Peyer's patch (tissue), 4 donors: ENCODE measurements at places on chromosomes 5 and 9.

DNA sequence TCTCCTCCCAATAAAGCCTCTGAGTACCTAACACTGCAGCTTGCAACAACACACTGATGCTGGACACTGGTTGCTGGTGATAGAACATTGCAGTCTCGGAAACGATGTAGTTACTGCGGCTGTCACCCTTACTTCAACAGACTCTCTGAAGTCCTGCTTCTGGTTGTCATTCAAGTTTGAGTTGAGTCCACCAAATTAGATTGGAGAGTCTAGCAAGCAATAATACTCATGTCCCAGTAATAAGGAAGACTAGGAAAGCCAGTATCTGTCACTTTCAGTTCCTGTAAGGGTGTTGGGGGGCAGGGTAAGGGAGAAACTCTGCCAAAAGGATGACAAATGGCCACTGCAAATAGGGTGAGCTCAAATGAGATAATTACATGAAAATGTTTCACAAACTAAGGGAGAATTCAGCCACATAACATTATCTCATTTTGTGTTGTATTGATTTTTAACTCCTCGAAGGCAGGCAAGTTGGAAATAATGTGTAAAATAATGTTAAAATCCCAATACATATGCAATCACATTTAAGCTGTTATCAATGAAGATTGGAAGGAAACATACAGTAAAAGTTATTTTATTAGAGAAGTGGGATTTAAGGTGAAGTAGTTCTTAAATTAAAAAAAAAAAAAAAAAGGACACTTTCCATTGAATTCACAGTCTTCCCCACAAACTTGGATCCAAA, 849 bp upstream of the IFT74 start:
- no peak for DNase-seq

DNA sequence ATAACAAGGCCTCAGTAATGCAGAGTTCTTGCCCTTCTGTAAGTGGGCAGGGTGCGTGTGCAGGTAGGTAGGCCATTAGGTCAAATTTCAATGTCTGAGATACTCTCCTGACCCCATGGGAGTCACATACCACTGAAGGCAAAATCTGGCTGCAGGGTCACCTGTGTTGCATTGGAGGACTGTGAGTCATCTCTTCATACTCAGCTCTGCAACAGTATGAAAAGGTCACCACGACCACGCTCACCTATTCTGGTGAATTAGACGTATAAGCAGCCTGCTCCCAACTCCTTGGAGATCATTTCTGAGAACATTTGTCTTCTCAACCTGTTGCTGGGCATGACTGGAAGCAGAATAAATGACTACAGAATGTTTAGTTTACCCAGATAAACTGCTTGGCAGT, 599.8 kb downstream of the PDE4D start:
- DNase-seq: no peak

DNA sequence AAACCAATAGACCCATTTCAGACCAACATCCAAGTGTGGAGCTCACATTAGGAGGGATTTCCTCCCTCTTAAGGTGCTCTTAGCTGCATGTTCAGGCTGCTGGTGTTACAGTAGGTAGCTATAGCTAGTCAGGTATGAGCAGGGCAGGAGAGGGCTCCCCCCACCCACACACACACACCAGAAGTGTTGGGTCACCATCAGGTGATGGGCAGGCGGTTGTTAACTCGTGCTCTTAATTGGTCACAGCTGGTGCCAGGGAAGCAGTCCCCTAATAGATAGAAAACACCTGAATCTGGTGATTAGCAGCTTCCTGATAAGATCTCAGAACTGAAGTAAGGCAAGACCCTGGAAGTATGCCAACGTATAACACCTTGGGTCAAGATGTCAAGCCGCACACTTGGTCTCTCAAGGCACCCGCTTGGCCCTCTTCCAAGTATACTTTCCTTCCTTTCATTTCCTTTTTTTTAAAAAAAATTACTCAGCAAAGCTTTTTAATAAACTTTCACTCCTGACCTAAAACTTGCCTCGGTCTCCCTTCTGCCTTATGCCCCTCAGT, 532.4 kb downstream of the DNAH5 start:
- no peak for DNase-seq

DNA sequence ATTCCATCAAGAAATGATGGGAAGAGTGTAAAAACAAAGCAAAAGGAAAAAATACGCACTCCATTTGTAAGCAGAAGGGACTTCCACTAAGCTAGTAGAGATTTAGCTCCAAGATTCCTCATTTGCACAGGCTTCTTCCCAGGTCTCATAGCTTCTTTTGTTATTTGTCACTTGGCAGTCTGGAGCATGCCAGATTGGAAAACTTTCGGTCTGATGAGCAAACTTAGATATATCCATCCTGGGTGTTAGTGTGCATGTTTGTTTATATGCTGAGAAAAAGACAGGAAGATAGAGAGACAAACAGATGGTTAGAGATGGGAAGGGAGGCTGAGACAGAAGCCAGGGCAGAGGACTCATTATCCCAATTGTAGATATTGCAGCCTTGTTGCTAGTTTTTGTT, 1644.5 kb upstream of the NUDT12 start:
- DNase-seq: no peak

- no peak for DNase-seq
These were observed 98.0 kb downstream of the ENC1 start for GRCh38 chr5:74542482-74542881.

DNA sequence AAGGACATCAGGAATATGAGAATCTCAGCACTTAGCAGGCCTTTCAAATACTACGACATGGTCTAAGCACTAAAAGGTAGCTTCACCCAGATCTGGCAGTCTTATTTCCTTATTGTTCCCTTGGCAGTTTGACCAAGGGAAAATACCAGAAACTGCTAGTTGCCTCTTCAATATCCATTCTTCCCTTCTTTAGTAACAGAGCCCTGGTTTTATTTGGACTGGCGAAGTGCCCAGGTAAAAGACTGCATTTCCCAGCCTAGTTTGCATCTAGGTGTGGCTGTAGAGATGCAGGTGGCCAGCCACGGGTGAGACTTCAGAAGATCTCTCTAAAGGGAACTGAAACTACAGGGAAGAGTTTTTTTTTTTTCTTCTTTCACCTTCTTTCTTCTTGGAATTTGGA, 21.6 kb downstream of the DMRT2 start:
- DNase-seq: no peak

GRCh38 chr9:126154869-126155268, 171.8 kb upstream of the MVB12B start:
- no peak for DNase-seq

- DNase-seq: no peak
These were observed 877 bp upstream of the CAMSAP1 start for GRCh38 chr9:135908093-135908753.

GRCh38 chr5:72082048-72082447, 25.2 kb upstream of the MAP1B start:
- DNase-seq: no peak

GRCh38 chr5:151592855-151593408, 1.8 kb upstream of the FAT2 start:
- DNase-seq: no peak

GRCh38 chr9:90684736-90685135, 42.1 kb upstream of the DIRAS2 start:
- no peak for DNase-seq

- DNase-seq: no peak
These were observed 333.7 kb downstream of the CWC27 start for GRCh38 chr5:65102371-65102975.

DNA sequence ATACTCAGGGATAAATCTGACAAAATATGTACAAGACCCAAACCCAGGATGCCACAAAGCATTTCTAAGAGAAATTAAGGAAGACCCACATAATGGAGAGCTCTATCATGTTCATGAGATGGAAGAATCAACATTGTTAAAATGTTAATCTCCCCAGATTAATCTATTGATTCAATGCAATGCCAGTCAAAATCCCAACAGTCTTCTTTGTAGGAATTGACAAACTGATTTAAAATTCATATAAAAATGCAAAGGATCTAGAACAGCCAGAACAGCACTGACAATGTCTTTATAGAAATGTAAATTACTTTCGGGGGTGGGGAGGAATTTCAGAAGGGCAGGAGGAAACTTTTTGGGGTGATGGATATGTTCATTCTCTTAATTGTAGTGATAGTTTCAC, 281.6 kb upstream of the SEMA6A start:
- no peak for DNase-seq

GRCh38 chr5:88049737-88050136, 218.9 kb downstream of the TMEM161B start:
- no peak for DNase-seq

- no peak for DNase-seq
These were observed 59.7 kb downstream of the GGTA1 start for GRCh38 chr9:121439711-121440664.

GRCh38 chr9:81132318-81132717, 557.0 kb downstream of the TLE1 start:
- DNase-seq: no peak

GRCh38 chr9:79471580-79472543, 99.9 kb upstream of the TLE4 start:
- DNase-seq: peak; percentile 18

DNA sequence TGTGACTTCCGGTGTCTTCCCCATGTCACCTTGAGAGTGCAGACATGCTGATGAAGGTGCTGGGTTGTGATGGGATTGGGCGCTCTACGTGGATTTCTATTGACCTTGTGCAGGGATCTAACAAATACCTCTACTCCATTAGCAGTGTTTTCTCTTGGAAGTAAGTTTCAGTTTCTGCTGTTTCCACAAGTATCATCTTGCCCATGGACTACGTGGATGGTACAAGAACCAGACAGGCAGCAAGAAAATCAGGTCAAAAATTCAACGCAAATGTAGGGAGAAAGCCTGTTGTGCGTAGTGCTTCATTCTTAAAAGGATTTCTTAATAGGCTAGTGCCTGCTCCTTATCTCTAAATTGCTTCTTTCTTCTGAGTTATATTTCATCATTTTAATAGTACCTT, 60.8 kb downstream of the AOPEP start:
- DNase-seq: no peak

DNA sequence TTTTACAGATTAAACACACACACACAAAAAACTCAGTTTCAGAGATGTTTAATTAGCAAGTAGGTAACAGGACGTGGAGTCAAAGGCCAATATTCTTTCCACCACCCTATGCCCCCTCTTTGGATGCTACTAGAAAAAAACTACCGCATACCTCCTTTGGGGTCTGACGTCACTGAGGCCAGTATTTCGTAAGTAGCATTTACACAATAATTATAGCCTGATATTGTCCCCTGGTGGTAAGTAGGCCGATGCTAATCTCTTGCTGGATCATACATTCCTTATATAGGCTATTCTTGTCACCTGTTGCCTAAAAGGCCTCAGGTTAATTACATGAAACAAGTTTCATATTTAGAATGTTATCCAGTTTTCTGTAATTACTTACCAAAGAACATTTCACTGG, 21.0 kb upstream of the SMARCA2 start:
- DNase-seq: no peak

- no peak for DNase-seq
These were observed 173.9 kb downstream of the WDR70 start for GRCh38 chr5:37552770-37553719.

DNA sequence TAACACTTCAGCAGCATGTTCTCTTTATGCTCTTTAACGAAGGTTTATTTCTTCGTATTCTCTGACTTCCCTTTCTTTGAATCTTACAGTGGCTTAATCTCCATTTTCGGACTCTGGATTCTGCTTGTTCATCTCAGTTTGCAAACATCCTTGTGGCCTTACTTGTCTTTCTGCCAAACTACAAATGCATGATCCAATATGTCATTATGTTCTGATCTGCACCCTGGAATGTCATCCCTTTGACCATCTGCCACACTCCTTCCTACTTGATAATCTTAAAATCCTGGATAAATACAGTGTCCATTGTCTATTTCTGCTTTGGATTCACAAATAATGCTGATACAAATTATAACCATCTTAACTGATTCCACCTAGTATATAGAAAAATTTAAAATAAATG, 499.2 kb downstream of the CDH18 start:
- no peak for DNase-seq
